ENCODE measurements at places on chromosomes 7 and 10.

GRCh38 chr7:43372676-43373355 is 210.1 kb upstream of the STK17A start:
- H3K27me3 ChIP-seq: no peaks in the 10 kb centered on the region
- no peak for DNase-seq
- no peaks in the 10 kb centered on the region for H3K4me1 ChIP-seq

DNA sequence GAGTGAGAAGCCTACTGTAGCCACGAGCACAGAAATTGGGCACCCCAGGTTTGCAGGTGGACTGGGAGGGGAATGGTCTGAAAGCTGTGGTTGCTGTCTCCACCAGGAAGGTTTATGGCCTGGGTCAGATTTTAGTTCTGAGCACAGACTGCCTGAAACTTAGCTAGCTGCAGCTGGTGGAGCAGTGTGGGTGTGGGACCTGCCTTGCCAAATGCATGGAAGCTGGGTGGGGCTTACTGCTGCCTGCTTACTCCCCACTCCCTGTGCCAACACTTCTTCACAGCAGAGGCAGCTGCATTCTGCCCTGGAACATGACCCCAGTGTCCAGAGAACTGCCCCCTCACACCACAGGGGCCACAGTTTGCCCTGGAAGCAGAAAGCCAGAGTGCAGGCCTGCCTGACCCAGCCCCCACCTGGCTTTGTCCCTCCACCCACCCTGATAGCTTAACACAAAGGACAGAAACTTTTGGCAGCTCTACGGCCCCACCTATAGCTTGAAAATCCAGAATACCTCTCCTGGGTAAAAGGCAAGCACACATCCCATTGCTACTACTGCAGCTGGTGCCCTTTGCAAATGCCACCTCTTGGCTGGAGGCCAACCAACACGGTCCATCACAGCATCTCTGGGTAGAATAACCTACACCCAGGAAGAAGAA is 281.6 kb downstream of the AGMO start:
- no peaks in the 10 kb centered on the region for H3K4me1 ChIP-seq
- no peaks in the 10 kb centered on the region for H3K27me3 ChIP-seq
- no peak for DNase-seq
- no peak overlapping the region for H3K27ac ChIP-seq

GRCh38 chr7:66421830-66422475 is 206.7 kb upstream of the KCTD7 start:
- H3K27ac ChIP-seq: no peak overlapping the region
- no peaks in the 10 kb centered on the region for H3K27me3 ChIP-seq
- H3K4me1 ChIP-seq: no peaks in the 10 kb centered on the region
- H3K36me3 ChIP-seq: peaks cover 2% of the 10 kb centered on the region
- no peak overlapping the region for H3K4me3 ChIP-seq

GRCh38 chr10:47340608-47341170 is 7.5 kb upstream of the RBP3 start:
- peak; percentile 85 for DNase-seq
- no peaks in the 10 kb centered on the region for H3K27me3 ChIP-seq
- H3K27ac ChIP-seq: no peak overlapping the region
- no peak overlapping the region for H3K4me3 ChIP-seq
- no peaks in the 10 kb centered on the region for H3K4me1 ChIP-seq

- DNase-seq: no peak
- H3K36me3 ChIP-seq: no peaks in the 10 kb centered on the region
- H3K4me3 ChIP-seq: no peak overlapping the region
- no peaks in the 10 kb centered on the region for H3K27me3 ChIP-seq
- H3K27ac ChIP-seq: no peak overlapping the region
These were observed 28.0 kb downstream of the SEPTIN7 start for GRCh38 chr7:35828817-35829216.

GRCh38 chr10:32959006-32959920 is 1.2 kb upstream of the ITGB1 start:
- peak overlapping the region; percentile 99 for H3K27ac ChIP-seq
- no peaks in the 10 kb centered on the region for H3K27me3 ChIP-seq
- H3K36me3 ChIP-seq: no peaks in the 10 kb centered on the region
- peaks cover 42% of the 10 kb centered on the region for H3K4me1 ChIP-seq

DNA sequence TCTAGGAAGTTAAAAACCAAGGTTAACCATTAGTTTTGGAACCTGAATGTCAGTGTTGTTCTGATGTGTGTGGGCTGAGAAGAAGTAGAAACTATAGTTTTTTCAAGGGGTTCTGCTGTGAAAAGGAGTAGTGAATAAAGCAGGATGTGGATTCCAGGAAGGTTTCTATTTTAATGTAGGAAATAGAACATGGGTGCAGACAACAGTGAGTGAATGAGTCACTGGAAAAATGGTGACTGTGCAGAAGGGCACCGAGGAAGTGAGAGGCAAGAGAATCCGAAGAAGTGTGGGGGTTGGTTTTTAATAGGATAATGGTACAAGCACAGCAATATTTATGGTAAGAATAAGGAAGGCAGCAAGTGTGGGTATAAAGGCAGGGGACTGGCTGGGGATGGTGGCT is 120.4 kb downstream of the ARHGAP21 start:
- no peak for DNase-seq
- H3K27me3 ChIP-seq: no peaks in the 10 kb centered on the region
- no peak overlapping the region for H3K27ac ChIP-seq
- H3K4me3 ChIP-seq: no peak overlapping the region

- H3K27me3 ChIP-seq: no peaks in the 10 kb centered on the region
- no peak overlapping the region for H3K27ac ChIP-seq
- no peak overlapping the region for H3K4me3 ChIP-seq
- no peak for DNase-seq
- H3K4me1 ChIP-seq: peaks cover 20% of the 10 kb centered on the region
These were observed 149.3 kb upstream of the NRP1 start for GRCh38 chr10:33483816-33484190.

DNA sequence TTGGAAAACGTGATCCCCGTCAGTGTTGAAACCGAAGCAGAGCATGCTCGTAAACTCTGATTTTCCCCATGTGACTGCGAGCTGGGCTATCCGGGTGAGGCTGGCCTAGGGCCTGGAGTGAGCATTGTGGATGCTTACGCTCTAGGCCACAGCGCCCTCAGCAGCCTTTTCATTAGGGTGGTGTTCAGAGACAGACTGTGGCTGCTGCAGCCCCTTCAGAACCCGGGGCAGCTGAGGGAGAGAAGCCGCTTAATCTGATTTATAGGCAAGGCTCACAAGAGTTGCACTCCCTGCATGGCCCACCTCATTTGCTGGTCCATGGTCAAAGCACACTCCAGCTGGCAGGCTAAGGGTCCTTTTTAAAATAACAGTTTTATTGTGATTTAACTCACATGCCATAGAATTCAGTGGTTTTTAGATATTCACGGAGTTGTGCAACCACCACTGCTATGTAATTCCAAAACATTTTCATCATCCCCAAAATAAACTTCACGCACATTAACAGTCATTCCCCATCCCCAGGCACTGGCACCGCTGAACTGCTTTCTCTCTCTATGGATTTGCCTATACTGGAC is 72.5 kb downstream of the SYPL1 start:
- H3K4me1 ChIP-seq: no peaks in the 10 kb centered on the region
- H3K36me3 ChIP-seq: no peaks in the 10 kb centered on the region
- no peak for DNase-seq
- no peaks in the 10 kb centered on the region for H3K27me3 ChIP-seq
- H3K4me3 ChIP-seq: no peak overlapping the region

DNA sequence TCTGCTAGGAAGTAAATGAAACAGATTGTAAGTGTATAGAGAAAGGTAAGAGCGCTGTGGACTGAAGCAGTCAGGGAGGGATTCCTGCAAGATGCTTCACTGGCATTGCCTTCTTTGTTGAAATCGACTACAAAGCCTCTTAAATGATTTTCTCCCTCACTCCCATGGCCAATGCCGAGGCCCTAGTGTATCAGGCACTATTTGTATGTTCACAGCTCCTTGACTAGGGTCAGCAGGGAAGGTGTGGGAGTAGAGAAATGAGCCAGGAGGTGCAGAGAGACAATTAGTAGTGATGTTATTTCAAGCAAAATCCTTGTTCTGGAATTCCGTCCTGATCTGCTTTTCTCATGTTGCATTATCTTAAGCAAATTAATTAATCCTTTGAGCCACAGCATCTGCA is 22.9 kb upstream of the DUSP5 start:
- H3K27ac ChIP-seq: no peak overlapping the region
- no peak overlapping the region for H3K4me3 ChIP-seq
- no peak for DNase-seq
- H3K4me1 ChIP-seq: peaks cover 19% of the 10 kb centered on the region

GRCh38 chr7:40697653-40698052 is 562.8 kb downstream of the SUGCT start:
- H3K27me3 ChIP-seq: no peaks in the 10 kb centered on the region
- peak overlapping the region; percentile 80 for H3K27ac ChIP-seq
- H3K4me3 ChIP-seq: no peak overlapping the region
- H3K36me3 ChIP-seq: no peaks in the 10 kb centered on the region
- no peak for DNase-seq
- no peaks in the 10 kb centered on the region for H3K4me1 ChIP-seq

DNA sequence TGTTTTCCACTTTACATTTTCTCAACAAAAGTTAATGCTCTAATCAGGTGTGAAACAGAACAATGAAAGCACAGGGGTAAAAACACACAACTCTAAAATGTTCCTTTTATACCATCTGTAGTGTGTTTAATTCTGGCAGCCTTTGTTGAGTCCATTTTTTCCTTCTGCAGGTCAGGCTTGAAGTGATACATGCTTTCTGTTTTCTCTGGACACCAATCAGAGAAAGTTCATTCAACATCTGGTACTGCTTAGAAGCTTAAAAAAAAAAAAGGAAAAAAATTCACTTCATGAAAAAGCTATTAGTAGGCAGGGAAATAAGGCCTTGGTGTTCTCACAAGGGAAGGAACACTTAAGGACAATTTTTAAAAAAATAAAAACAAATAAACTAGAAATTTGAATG is 231.3 kb upstream of the RHOBTB1 start:
- no peaks in the 10 kb centered on the region for H3K4me1 ChIP-seq
- no peaks in the 10 kb centered on the region for H3K27me3 ChIP-seq
- no peak overlapping the region for H3K4me3 ChIP-seq
- no peak overlapping the region for H3K27ac ChIP-seq
- no peak for DNase-seq

DNA sequence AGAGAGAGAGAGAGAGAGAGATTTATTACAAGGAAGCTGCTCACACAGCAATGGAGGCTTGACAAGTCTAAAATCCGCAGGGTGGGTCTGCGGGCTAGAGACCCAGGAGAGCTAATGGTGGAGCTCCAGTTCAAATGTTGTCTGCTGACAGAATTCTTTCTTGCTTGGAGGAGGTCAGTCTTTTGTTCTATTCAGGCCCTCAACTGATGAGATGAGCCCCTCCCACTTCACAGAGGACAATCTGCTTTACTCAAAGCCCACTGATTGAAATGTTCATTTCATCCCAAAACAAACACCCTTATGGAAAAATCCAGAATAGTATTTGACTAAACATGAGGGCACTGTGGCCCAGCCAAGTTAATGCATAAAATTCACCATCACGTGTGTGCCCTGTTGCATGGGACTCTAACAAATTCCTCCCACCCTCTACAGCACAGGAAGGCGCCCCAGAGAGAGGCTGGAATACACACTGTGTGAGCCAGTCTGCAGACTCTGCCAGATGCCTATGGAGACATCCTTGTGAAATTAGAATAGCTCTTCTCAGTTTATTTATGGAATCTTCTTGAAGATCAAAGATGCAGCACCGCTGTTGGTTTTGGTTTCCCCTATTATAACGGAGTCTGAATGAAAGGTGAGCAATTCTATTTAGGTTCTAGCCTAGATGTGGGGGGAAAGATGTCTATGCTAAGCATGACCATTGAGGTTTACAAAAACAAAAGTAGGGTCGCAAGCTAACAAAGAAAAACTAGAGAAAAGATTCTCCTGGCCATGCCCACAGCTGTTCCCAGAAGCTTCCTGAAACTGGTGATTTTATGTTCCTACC is 123.0 kb upstream of the SFMBT2 start:
- H3K4me1 ChIP-seq: no peaks in the 10 kb centered on the region
- H3K4me3 ChIP-seq: no peak overlapping the region
- H3K36me3 ChIP-seq: no peaks in the 10 kb centered on the region
- DNase-seq: no peak

DNA sequence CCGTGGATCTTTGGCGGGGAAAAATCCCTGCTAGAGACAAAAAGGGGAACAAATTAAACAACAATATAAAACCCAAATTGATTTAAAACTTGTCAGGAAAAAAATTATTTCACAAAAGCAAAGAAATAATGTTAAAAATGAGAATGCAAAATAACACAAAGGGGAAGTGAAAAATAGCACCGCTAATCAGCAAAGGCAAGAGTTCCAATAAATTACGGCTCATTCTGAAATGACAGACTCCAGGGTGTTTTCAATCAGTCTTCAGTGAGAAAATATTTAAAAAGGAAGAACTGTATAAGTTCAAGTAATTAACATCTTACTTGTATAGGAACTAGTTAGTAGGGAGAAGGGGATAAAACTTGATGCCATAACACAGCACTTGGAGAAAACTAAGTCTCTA is 336.8 kb downstream of the LRRTM3 start:
- no peaks in the 10 kb centered on the region for H3K27me3 ChIP-seq
- no peak overlapping the region for H3K4me3 ChIP-seq
- no peaks in the 10 kb centered on the region for H3K36me3 ChIP-seq
- H3K27ac ChIP-seq: no peak overlapping the region

GRCh38 chr10:48520184-48520506 is 84.7 kb downstream of the ARHGAP22 start:
- H3K36me3 ChIP-seq: no peaks in the 10 kb centered on the region
- H3K27me3 ChIP-seq: no peaks in the 10 kb centered on the region
- no peak for DNase-seq
- peak overlapping the region; percentile 5 for H3K27ac ChIP-seq
- peaks cover 8% of the 10 kb centered on the region for H3K4me1 ChIP-seq

- H3K4me3 ChIP-seq: no peak overlapping the region
- no peaks in the 10 kb centered on the region for H3K27me3 ChIP-seq
- no peak overlapping the region for H3K27ac ChIP-seq
- no peaks in the 10 kb centered on the region for H3K36me3 ChIP-seq
- no peak for DNase-seq
These were observed 11.2 kb upstream of the GSTK1 start for GRCh38 chr7:143252006-143252405.

- H3K27me3 ChIP-seq: no peaks in the 10 kb centered on the region
- DNase-seq: no peak
- no peaks in the 10 kb centered on the region for H3K36me3 ChIP-seq
- H3K27ac ChIP-seq: no peak overlapping the region
These were observed 336.4 kb upstream of the PLXDC2 start for GRCh38 chr10:19479854-19480253.

- peaks cover 2% of the 10 kb centered on the region for H3K4me1 ChIP-seq
- H3K4me3 ChIP-seq: no peak overlapping the region
- H3K27me3 ChIP-seq: no peaks in the 10 kb centered on the region
These were observed 30.7 kb upstream of the HYCC1 start for GRCh38 chr7:23044581-23044980.

DNA sequence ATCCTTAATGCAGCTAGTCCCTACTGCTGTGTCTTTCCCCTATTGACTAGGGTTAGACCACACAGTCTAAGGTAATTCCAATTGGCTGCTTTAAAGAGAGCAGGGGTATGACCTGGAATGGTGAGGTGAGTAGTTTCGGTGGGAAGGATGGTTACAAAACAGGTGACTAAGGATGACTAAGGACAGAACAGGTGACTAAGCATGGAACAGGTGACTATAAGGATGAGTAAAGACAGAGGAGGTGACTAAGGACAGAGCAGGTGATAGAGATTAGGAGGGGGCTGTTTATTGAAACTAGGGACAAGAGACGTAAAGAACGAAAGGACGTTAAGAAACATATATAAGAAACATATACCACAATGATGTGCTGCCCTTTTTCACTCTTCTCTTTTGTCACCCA is 145.1 kb upstream of the TMEM106B start:
- no peak overlapping the region for H3K4me3 ChIP-seq
- H3K4me1 ChIP-seq: peaks cover 12% of the 10 kb centered on the region
- H3K27ac ChIP-seq: peak overlapping the region; percentile 11
- no peaks in the 10 kb centered on the region for H3K36me3 ChIP-seq
- H3K27me3 ChIP-seq: no peaks in the 10 kb centered on the region
- DNase-seq: no peak

- H3K4me1 ChIP-seq: peaks cover 4% of the 10 kb centered on the region
- DNase-seq: no peak
- no peaks in the 10 kb centered on the region for H3K27me3 ChIP-seq
- H3K4me3 ChIP-seq: no peak overlapping the region
- H3K27ac ChIP-seq: no peak overlapping the region
These were observed 179.1 kb downstream of the TCF7L2 start for GRCh38 chr10:113129117-113129516.
